Left colon (tissue), 2 donors: ENCODE measurements at places on chromosomes 1 and 21.

DNA sequence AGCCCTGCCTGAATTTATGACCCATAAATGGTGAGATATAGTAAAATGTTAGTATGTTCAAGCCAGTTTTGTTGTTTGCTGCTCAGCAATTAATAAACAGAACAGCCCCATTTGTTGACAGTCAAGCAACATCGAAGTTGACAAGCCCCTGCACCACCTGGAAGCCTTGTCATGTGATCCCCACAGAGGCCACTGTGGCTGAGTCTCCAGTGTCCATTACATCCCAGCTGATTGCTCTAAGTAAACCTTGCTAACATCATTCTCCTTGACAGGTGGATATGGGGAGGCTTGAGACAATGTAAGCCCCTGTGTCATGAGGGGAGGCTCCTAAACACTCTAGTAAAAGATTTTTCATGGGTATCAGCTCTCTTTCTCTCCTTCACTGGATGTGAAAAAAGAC lies 17.5 kb upstream of the TACSTD2 start:
- no peak for DNase-seq

GRCh38 chr1:119510046-119510445 lies 3.0 kb downstream of the HSD3B1 start:
- DNase-seq = no peak

- no peak for DNase-seq
Measured at GRCh38 chr1:18008081-18008480, 99.5 kb upstream of the IGSF21 start.

- no peak for DNase-seq
Measured at GRCh38 chr1:61244114-61244513, 161.8 kb downstream of the NFIA start.
